ENCODE measurements at places on chromosomes 11 and 22.

- no peak for DNase-seq
Measured at GRCh38 chr11:42840860-42841259, 470.9 kb upstream of the API5 start.

DNA sequence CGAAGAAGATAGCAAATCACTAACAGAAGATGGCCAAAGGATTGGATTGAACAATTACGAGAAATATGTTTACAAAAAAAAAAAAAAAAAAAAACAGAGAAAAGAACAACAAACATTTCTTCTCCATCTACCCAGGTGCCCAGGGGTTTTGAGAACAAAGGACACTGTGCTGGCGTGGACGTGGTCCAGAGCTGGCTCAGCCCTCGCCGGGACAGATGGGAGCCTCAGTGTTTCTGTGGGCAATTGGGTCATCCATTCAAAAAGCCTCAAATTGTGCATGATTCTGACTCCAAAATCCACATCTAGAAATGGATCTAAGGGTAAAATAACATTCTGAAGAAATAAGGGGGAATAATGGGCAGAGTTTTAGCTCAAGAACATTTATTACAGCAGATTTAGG is 63.1 kb downstream of the DHCR7 start:
- DNase-seq = no peak

DNA sequence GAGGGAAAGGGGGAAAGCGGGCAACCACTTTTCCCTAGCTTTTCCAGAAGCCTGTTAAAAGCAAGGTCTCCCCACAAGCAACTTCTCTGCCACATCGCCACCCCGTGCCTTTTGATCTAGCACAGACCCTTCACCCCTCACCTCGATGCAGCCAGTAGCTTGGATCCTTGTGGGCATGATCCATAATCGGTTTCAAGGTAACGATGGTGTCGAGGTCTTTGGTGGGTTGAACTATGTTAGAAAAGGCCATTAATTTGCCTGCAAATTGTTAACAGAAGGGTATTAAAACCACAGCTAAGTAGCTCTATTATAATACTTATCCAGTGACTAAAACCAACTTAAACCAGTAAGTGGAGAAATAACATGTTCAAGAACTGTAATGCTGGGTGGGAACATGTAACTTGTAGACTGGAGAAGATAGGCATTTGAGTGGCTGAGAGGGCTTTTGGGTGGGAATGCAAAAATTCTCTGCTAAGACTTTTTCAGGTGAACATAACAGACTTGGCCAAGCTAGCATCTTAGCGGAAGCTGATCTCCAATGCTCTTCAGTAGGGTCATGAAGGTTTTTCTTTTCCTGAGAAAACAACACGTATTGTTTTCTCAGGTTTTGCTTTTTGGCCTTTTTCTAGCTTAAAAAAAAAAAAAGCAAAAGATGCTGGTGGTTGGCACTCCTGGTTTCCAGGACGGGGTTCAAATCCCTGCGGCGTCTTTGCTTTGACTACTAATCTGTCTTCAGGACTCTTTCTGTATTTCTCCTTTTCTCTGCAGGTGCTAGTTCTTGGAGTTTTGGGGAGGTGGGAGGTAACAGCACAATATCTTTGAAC is 6.8 kb downstream of the MALAT1 start:
- no peak for DNase-seq

- DNase-seq = no peak
Measured at GRCh38 chr22:25419247-25420113, 145.0 kb upstream of the GRK3 start.

DNA sequence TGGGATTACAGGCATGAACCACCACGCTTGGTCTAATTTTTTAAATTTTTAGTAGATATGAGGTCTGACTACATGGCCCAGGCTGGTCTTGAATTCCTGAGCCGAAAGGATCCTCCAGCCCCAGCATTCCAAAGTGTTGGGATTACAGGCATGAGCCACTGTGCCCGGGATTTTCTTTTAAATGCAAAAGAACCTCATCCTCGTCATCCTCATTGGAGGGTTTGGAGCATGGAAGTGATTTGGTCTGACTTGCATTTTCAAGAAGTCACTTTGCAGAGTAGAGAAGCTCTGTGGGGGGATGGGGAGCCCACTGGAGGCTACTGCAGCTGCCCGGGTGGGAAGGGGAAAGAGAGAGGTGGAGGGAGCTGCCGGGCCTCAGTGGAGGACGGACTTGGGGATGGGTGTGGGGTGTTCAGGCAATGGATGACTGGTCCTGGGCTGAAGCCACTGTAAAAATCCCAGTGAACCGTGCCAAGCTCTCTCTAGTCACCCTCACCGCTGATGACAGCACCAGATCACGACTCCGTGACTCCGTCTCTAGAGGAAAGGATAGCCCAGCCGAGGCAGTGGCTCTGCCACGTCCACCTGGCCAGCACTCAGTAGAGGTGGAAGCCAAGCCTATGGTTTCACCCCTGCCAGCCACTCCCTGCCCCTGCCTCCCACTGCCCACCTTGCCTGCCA is 32.8 kb upstream of the SLC22A12 start:
- DNase-seq = no peak

GRCh38 chr22:37951305-37951704 is 2.1 kb downstream of the C22orf23 start:
- DNase-seq = no peak

GRCh38 chr22:48605125-48605524 is 1222.5 kb downstream of the BRD1 start:
- DNase-seq = no peak

- no peak for DNase-seq
Measured at GRCh38 chr11:8767466-8768142, 85.0 kb downstream of the RPL27A start.

DNA sequence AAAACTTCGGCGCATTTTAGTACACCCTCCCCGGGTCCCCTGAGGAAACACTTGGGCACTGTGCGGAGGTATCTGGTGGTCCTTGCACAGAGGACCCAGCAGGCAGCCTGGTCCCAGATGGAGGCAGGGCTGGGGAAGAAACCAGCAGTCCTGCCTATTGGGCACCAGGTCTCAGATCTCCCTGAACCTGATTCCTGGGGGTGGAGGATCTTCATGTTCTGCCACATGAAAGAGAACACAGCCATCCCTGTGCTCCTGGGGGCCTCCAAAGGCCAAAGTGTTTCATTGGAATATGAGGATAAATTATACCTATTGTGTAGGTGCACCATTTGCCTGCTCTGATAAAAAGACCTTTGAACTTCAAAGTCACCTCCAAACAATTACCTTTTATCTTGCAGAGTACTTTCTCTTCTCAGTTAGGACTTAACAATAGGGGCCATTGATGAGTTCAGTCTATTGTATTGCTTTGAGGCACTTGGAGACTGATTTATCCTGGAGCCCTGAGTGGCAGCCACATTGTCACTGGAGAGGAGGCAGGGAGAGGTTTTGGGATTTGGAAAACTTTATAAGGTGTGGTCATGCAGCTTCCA is 1.8 kb downstream of the RCN1 start:
- no peak for DNase-seq

DNA sequence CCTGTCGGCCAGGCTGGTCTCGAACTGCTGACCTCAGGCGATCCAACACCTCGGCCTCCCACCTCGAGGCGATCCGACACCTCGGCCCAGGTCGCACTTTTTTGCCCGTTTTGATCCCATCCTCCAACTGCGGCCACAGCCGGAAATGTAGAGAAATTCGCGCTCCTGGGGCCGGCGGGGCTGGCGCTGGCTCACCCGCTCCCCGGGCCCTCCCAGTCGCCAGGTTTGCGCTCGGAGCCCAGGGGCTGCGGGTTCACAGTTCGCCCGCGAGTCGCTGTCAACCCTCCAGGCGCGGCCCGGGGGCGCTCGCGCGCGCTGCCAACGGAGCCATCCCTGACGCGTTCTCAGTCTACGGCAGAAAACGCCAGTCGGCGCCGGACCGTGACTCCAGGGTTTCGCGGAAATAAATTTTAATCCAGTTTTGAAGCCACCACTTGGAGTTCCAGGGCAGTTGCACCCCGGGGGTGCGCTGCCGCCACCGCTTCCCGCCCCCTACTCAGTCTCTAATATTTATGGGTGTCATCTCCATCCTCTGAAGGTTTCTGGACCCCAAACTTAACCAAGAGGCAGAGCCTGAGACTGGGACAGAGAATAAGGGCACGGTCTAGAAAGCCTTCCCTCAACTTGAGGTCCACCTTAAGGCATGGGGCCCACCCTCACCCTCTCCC is 1.5 kb upstream of the KLHDC7B start:
- no peak for DNase-seq

DNA sequence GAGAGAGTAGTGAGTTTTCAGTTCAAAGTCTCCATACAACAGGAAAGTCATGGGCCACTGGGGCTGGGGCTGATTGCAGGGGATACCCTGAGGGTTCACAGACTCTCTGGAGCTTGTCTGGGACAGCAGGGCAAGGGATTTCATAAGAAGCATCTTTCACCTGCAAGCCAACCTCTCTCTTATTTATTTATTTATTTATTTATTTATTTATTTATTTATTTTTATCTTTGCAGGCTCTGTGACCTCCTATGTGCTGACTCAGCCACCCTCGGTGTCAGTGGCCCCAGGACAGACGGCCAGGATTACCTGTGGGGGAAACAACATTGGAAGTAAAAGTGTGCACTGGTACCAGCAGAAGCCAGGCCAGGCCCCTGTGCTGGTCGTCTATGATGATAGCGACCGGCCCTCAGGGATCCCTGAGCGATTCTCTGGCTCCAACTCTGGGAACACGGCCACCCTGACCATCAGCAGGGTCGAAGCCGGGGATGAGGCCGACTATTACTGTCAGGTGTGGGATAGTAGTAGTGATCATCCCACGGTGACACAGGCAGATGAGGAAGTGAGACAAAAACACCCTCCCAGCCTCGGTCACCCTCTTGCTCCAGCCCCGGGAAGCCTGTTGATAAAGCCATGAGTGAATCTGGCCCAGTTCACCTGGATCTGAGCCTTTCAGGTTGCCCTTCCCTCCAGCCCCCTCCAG is 68.4 kb downstream of the GGTLC2 start:
- DNase-seq = no peak

DNA sequence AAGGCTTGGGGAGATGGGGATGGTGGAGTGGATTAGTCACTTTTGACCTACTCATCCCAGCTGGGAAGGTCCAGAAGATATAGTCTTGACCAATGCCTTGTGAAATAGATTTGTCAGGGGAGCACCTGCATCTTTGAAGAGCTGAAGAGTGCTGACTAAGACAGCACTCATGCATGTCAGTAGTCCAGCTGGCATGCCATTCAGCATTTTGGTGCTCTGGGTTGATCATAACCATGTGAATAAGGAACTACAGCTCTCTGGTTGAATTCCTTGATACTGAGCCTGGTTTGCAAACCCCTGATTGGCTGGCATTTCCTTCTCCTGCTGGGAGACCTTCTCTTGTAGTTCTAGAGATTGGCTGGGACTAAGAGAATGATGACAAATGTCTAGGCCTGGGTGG is 106.8 kb upstream of the ALX4 start:
- no peak for DNase-seq

- no peak for DNase-seq
Measured at GRCh38 chr11:121057922-121058321, 34.0 kb downstream of the TBCEL start.

- DNase-seq = no peak
Measured at GRCh38 chr11:82560836-82561235, 172.8 kb downstream of the FAM181B start.

GRCh38 chr11:619628-620050 is 3.9 kb upstream of the IRF7 start:
- no peak for DNase-seq

DNA sequence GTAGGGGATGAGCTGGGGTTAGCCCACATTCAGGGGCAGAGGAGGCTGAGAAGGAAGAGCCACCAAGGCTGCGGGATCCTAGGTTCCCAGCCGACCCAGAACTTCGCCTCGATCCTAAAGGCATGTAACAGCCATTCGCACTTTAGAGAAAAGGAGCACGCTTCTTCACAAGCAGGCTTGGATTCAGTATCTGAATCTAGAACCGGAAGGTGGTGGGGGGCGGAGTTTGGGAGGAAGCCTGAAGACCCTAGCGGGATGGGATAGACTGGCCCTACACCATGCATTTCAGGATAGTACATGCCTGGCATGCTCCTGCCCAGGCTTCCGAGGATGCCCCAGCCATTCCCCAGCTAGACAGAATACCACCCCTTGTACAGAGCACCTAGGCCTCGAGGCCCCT is 4.4 kb downstream of the SCARF2 start:
- DNase-seq = no peak

- no peak for DNase-seq
Measured at GRCh38 chr22:25030636-25031035, 78.1 kb downstream of the KIAA1671 start.

- no peak for DNase-seq
Measured at GRCh38 chr22:24183321-24184031, 2.2 kb downstream of the SUSD2 start.

- no peak for DNase-seq
Measured at GRCh38 chr22:28837640-28838039, 37.3 kb upstream of the XBP1 start.

DNA sequence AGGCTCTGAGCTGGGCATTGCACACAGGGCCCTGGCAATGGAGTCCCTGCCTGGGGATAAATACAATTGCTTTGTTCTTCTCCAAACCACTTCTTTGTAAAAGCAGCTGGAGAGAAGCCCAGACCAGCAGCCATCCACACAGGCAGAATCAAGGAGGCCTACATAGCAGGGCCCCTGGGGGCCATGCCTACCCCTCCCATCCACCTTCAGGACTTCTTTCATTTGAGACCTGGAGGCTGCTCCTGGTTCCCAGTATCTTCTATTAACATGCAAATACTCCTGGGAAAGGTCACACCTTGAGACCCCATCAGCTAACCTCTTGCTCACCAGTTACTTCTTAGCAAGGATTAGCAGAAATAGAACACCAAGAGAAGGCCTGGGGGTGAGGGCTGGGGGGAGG is 511.1 kb downstream of the SOX6 start:
- DNase-seq = no peak

DNA sequence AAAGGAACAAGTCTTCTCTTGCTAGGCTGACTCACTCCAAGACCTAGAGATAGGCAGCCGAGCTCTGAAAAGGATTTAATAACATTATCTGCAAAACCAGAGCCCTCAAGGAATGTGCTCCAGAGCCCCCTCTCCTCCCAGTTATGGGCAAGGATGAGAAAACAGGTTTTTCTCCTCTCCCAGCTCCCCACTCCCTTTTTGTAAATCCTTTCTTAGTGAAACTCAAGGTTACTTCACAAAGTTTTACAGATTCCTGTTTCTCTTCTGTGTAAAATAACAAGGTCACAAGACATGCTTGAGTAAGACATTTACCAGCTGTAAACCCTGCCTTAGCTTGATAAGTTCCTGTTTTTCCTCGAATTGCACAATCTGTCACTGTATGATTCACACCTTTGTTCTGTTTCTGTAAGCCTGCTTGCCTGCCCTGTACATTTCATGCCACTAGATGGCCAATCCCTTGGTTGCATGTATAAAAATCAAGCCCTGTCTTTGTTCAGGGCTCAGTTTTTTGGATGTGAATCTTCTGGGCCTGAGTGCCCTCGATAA is 489.4 kb downstream of the KCNA4 start:
- DNase-seq = peak; percentile 15

- DNase-seq = no peak
Measured at GRCh38 chr22:37215890-37216289, 3.6 kb upstream of the SSTR3 start.

DNA sequence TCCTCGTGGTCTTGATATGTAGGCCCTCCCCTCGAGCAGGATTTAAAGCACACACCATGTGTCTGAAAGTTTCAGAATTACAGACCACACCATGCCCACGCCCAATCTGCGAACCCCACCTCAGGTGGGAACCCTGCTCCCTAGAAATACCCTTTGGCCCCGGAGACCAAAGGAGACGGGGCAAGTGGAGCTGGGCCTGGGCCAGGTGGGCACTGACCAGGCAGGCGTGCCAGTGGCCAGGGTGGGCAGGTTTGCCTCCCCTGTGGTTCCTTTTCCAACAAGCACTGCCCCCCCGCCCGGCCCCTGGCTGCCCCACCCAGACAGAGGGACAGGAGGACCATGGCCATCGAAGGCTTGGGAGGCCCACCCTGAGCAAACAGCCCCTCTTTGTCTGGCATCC is 400.4 kb downstream of the TBC1D22A start:
- no peak for DNase-seq
